ENCODE measurements at places on chromosomes 1 and 21.

DNA sequence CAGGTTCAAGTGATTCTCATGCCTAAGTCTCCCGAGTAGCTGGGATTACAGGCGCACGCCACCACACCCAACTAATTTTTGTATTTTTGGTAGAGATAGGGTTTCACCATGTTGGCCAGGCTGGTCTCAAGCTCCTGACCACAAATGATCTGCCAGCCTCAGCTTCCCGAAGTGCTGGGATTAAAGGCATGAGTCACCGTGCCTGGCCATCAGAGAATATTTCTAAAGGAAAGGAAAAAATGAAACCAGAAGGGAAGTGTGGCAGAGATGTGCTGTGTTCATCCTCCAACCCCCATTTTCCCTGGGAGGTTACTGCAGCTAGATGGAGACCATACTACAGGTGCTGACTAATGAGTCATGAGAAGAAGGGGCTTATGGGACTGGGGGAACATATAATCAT is 964.1 kb downstream of the TTLL7 start:
- no peak for DNase-seq

DNA sequence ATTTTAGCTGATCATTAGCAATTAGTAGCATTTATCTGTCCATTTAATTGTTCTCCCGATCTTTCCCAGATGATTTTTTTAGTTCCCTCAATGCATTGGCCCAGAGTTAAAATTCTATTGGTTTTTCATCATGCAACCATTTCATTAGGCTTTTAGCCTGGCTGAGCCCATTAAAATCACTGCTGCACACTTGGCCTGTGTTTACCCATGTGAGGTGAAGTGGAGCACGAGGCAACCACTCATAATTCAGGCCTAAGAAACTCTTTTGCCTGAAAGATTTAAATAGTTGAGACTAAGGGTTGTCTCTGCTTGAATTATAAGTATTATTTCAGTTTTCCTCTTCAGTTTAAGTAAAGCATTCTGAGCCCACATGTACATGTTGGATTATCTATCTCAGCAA is 889.0 kb upstream of the ADGRL4 start:
- DNase-seq: no peak

- no peak for DNase-seq
Observed at GRCh38 chr1:66431999-66432398, 102.0 kb upstream of the SGIP1 start.

GRCh38 chr1:215566556-215567490 is at the start of gene KCTD3:
TSS of gene KCTD3 (plus strand) at chr1:215567304. CDS start at chr1:215567686, 382 bp downstream.
- no peak for DNase-seq

DNA sequence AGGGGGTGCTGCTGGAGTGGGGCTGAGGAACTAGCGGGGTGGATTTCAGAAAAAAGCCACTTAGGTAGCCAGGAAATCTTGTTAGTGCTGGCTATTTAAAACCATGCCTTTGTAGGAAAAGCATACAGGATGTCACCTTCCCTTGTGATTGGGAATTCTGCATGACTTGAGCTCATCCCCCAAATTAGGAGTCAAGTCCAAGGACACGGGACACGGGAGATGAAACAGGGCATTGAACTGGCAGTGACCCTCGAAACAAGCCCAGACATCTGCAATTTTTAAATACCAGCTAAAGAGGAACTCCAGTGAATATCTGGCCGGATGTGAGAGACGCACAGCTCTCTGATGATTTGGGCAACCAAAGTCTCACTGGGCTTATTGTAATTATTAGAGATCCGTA is 32.8 kb downstream of the C2CD2 start:
- DNase-seq: no peak

- DNase-seq: no peak
Observed at GRCh38 chr1:169692756-169693460, 18.5 kb downstream of the SELL start.

GRCh38 chr1:25445993-25446538 is 15.4 kb downstream of the MACO1 start:
- DNase-seq: no peak

DNA sequence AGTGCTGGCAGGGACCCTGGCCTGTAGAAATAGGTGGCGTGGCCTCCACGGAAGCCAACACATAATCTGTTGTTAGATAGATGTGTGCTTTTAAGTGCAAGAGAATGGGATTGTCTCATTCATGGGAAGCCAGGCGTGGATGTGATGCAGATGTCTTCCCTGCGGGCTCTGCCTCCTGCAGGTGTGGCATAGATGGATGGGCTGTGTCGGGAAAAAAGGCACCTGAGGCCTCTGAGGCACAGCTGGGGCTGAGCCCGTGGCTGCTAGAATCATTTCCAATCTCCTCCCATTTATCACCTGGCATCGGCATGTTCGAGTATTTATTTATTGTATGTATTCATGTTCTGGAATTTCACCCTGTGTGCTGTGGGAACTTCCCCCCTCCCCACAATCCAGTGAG is 353.4 kb upstream of the AJAP1 start:
- no peak for DNase-seq

DNA sequence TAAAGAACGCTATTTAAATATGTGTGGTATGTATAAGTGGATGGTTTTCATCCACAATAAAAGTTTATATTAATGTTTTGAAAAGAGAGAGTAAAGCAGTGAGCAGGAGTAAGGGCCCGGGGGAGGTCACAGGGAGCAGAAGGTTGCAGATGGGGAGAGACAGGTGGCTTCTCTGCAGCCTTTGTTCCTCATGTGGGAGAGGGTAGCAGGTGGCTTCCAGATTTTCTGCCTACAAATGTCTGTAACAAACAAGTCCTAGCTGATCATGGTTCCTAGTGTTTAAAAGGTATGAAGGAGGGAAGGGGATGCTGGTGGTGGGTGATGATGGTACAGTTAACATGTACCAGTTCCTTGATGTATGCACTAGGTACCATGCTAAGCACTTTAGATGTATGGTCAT is 18.8 kb downstream of the QSOX1 start:
- no peak for DNase-seq

GRCh38 chr1:109027841-109028240 is 14.1 kb downstream of the WDR47 start:
- DNase-seq: no peak

- DNase-seq: no peak
Observed at GRCh38 chr1:235455823-235456222, 48.4 kb downstream of the B3GALNT2 start.

DNA sequence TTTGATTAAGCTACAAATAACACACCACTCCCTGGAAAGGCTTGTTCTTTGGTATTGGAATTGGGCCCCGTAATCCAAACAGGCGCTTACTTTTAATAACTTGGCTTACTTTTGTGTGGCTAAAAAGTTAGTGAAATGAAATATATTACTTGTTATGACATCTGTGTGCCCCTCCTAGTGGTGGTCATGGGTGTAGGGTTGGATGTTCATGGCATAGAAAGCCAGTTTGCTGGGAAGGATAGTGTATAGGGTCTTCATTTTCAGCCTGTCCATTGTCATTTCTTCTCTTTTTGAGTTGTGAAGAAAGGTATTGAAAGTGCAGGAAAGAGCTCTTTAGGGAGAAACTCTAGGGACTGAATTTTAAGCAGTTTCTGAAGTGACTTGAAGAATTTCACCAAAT is 5.9 kb downstream of the CDC14A start:
- DNase-seq: no peak

- no peak for DNase-seq
Observed at GRCh38 chr1:162721471-162721870, 69.0 kb upstream of the HSD17B7 start.

- DNase-seq: no peak
Observed at GRCh38 chr1:153586347-153586746, 20.7 kb upstream of the S100A2 start.

Data from stimulated activated CD4-positive, alpha-beta T cell treated with anti-CD3 and anti-CD28 coated beads, Interleukin-1b, Interleukin-23, amount 100 ng/mL, for 1 hour (primary cell).